ENCODE measurements at places on chromosomes 16 and 17.

DNA sequence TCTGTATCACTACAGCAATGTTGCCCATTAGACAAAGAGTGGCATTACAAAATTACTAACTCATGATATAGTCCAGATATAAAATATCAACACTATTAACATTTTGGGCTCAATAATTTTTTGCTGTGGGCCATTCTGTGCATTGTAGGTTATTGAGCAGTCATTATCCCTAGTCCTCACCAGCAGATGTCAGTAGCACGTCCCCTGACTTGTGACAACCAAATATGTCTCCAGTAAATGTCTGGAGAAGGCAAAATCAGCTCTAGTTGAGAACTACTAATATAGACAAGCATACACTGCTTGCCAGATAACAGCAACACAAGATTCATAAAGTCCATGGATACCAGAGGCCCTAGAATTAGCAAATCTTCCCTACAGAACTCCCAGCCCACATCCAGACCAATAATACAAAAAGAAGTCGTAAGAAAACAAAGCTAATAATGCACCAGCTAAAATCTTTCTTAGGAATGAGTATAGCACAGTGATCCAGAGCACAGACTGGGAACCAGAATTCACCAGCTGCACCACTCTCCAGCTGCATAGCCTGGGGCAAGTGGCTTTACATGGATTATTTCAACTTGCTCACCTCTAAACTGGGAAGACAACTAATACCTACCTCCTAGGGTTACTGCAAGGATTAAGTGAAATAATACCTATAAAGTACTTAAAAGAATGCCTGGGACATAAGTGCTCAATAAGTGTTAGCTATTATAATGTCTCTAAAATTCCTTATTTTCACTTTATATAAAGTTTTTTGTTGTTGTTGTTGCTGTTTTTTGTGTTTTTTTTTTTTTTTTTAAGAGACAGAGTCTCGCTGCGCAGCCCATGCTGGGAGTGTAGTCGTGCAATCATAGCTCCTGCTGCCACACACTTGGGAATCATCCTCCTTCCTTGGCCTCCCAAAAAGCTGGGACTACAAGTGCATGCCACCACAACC lies 23.7 kb downstream of the HELZ start:
- no peak for DNase-seq

- DNase-seq, result no peak
Measured at GRCh38 chr16:2610781-2611498, 71.4 kb upstream of the KCTD5 start.

GRCh38 chr16:66924527-66925321 lies 611 bp downstream of the RRAD start:
- no peak for DNase-seq

GRCh38 chr17:40949418-40949817 lies 12.0 kb upstream of the KRT23 start:
- no peak for DNase-seq

- no peak for DNase-seq
Measured at GRCh38 chr16:73066927-73067670, 19.2 kb upstream of the ZFHX3 start.

GRCh38 chr17:70366386-70366785 lies 197.1 kb downstream of the KCNJ2 start:
- DNase-seq, result no peak

DNA sequence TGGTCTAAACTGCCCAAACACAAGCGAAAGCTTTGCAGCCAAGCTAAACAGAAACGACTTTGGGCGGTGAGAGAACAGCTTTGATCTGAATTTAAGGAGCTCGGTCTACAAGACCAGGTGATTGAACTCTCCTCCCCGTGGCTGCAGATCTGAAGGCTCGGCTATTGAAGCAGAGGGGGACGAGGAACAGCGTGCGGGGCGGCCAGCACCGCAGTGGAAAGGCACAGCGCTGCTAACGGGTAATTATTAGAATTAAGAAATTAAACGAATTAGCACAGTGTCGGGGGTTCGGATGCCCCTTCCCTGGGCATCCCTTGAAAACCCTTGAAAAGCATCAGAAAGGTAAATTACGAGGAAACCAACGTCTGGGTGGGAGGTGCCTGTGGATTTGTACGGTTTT lies 431 bp downstream of the TEKT3 start:
- no peak for DNase-seq

DNA sequence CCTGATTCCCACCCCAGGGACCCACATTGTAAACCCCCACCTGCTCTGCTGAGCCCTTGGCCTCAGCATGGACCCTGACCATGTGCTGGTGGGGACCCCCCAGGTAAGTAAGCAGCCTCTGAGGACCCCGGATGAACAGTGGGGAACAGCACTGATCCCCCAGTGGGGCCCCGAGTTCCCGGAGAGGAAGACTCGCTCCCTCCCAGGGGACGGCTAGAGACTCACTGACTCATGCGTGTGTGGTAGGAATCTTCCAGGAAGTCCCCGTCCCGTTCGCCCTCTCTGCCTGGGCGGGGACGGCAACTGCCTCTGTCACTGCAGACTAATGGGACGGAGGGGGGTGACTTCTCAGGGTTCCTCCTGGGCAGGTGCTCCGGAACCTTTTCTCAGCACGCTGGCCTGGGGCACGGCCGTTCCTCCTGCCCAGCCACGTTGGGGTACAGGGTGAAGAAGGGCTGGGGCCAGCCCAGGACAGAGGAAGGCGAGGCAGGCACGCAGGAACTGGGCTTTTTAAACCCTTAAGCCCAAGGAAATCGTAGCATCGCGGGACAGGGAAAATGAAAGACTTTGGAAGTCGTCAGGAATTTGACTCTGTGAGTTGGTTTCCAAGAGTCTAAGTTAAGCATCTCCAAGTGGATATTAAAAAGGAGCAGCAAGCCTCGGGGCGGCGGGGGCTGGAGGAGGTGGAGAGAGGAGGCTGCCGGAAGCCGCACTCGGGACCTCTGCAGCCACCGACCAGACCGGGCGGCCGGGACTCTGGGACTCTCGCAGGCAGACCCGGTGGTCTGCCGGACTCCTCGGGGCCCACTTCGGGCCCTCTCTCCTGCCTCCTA lies 178.7 kb downstream of the SEC14L1 start:
- no peak for DNase-seq

All from stimulated activated CD8-positive, alpha-beta memory T cell treated with anti-CD3 and anti-CD28 coated beads, Interleukin-7, amount 100 ng/mL, for 1 hour (primary cell).